ENCODE measurements at places on chromosomes 12 and 14.

DNA sequence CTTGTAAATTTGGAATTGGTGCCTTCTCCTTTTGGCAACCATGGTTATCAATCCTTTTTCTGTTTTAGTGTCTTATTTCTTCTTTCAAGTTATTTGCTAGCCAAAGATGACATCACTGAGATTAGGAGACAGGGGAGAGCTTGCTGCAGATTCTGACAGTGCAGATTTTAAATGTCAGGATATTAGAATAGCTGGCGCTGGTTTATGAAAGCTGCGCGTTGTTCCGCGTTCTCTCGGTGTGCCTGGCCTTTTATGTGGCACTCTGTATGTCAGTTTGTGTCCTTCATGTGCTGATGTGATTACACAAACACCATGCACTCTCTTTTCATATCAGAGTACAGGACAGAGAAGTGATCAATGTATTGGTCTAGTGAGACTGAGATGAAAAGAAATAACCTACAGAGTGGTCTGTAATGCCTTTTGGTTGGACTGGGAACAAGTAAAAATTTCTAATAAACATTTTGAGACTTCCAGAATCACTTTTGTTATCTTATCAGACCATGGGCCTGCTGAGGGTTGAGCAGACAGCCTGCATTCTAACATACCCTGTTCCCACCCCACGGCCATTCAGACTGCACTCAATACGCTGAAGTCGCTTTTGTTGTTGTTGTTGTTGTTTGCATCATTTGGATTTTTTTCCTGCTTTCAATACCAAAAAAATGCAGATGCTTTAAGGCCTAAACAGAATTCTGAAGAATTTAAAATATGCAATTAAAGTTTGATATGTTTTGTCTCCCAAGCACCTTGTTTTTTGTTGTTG is 49.7 kb upstream of the TRAF3 start:
- no peak for DNase-seq

DNA sequence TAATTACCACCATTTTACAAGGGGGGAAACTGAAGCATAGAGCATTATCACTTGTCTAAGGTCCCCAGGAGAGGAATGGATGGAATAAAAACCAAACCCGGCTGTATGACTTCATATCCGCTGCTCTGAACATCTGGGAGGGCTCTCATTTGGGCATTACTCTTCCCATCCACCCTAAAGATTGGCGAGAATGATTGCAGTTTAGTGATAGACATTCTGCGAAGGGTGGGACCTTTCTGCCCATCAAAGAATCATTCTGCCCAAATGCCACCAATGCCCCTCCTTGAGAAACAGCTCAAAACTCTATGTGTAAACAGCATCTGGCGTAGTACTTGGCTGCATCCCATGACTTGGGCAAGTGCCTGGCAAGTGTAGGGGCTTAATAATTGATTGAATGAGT is 11.6 kb downstream of the CHST11 start:
- DNase-seq, result no peak

- DNase-seq, result no peak
Observed at GRCh38 chr12:28258998-28259397, 68.7 kb downstream of the CCDC91 start.

DNA sequence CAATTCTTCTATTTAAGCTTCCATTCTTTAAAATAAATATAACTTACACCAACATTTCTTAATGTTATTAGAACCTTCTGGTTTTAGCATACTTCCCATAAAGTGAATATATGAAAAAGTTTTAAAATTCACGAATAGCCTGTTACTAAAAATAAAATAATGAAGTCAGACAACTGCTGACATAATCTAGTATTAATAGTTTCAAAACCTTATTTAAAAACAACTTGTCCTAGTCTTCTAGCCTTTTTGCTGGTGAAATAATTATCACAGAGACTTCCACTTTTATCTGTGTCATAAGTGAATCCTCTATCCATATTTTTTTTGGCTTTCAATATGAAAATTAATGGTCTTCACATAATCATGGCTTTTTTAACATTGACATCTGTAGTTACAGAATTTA is 93.8 kb upstream of the MON2 start:
- DNase-seq, result no peak

DNA sequence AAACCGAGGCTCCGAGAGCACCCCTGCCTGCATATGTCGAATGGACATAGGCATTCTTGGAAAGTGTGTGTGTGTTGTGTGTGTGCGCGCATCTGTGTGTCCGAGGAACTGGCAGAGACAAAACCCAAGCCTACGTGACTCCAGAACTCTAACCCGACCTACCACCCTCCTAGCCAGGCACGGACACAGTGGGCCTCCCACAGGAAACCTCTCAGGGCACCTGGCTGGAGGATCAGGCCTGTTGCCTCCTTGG is 556 bp upstream of the PGF start:
- DNase-seq, result no peak

- peak; percentile 28 for DNase-seq
Observed at GRCh38 chr12:51505360-51506105, 80.9 kb downstream of the SLC4A8 start.

- DNase-seq, result no peak
Observed at GRCh38 chr12:563250-563781, 99.9 kb downstream of the NINJ2 start.

DNA sequence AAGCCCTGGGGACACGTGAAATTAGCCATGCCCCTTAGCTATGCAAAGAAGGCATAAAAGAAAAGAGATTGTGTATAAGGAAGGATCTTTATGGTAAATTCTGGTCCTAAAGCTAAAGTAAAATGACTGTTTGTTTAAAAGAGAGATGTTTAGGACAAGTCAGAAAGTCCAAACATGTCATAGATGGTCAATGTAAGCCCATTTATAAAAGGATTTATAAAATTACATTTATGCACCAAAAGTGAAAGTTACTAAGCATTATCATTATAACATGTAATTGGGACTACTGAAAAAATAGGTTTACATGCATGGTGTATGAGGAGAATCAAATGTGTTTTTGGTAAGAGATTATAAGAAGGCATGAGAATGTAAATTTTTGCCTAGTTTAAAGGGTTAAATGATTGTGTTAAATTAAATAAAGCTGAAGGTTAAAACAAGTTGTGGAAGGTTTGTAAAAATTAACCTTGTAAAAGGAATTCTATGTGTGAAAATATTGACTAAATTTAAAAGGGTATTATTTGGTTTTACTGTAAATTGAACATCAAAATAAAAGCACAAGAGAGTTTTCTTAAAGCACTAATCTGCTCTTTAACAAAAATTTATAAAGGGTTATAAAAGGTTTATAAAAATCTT is 50.4 kb upstream of the TSPAN8 start:
- no peak for DNase-seq

DNA sequence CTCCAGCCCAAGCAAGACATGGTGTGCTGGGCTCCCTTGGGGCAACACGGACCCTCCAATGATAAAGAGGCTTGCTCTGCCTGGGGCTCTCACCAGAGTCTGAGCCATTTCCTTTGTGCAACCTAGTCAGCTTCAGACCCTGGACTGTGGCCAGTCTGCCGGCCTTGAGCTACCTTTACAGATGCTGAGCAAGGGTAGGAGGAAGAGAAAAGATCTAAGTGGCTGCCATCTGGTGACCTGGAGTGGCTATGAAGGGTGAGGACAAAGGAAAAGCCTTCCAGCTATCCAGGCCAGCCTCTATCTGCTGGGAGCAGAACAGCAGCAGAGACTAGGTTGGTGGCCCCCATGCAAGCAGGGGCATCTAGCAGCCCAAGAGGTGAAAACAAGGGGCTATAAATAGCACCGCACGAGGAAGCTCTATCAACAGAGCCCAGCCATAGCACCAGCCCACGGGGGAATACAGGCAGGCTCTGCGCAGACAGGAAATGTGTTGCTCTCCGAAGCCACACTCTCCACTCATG is 230.1 kb downstream of the FOXN3 start:
- DNase-seq, result no peak

GRCh38 chr12:62260733-62261683 is 804 bp downstream of the USP15 start:
- no peak for DNase-seq

DNA sequence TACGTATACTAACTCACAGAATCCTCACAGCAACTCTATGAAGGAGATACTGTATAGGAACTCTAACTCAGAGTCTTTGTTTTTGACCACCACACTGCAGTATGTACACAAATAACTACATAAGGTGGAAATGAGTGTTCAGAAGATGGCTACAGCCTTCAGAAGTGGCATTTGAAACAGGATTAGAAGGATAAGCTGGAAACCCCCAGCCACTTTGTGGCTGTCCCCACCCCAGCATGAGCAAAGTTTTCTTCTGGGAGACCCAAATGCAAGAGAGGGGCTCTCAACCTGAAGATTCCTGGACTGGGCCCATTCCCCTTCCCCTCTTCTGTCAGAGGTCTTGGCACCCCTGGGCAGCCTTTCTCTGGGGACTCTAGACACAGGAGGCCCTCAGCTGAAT is 43.2 kb upstream of the PNMA1 start:
- DNase-seq, result no peak

DNA sequence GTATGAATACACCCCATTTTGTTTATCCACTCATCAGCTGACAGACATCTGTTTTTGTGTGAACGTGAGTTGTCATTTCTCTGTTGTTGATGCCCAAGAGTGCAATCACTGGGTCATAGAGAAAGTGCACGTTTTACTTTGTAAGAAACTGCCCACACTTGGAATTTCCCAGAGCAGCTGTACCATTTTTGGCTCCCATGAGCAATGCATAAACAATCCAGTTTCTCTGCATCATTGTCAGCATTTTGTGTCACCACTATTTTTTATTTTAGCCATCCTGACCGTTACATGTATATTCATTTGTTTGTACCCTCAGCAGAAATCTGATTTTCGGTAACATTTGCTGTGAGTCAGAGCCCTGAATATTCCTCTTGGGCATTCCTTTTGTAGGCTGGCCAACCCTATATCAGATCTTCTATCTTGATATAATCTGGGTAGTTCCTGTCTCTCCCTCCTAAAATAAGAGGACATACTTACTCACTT is 62.7 kb downstream of the RBM19 start:
- DNase-seq, result no peak

- DNase-seq, result no peak
Observed at GRCh38 chr14:70741482-70741881, 67.8 kb downstream of the MAP3K9 start.

DNA sequence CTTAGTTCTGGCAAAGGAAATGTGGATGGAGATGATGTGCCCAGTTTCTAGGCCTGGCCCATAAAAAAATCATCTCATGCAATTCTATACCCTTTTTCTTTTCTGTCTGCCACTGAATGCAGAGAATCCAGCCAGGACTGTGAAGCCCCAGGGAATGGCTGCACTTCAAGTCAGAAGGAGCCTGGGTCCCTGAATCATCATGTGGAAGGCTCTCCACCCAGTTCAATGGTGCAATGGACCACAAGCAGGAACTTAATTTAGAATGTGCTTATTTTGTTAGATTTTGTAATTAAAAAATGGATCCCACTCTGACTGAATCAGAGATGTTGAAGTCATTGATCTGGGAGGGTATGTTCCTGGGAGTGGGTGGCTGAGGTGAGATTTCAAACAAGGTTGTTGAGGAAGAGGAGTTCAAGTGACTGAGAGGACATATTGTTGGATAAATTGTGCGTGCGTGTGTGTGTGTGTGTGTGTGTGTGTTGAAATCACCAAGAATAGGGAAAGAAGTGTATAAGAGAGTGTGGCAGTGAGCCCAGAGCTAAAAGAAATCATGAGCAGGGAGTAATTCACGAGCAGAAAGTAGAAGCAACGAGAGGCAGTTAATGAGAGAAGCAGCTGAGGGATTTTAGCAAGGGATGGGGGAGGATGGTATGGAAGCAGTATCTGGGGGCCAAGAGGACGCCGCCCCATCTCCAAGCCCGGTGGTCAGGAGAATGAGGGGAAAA is 125.4 kb downstream of the TMX1 start:
- no peak for DNase-seq

GRCh38 chr14:95188380-95188779 is 31.1 kb upstream of the DICER1 start:
- no peak for DNase-seq

DNA sequence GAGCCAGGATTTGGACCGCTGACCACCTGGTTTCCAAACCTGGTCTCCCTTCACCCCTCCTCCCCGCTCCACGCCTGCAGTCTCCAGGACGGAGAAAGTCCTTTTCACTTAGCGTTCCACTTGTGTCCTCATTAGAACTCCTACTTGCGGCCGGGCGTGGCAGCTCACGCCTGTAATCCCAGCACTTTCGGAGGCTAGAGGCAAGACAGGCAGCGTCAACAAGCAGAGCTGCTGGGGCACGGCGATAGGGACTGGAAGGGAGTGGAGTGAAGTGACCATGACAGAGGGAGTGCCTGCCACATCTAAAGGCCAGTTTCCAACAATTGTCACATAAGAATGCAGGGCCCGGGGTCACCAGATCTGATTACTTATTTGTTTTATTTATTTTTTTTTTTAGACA is 132.5 kb upstream of the NCOR2 start:
- no peak for DNase-seq

Measured in posterior vena cava (tissue), 2 donors.